Kidney (tissue), 22 donors: ENCODE measurements at places on chromosomes 2 and 18.
A peak's percentile ranks its signal among the peaks of the same experiment; 100 is the strongest.

- no peak for DNase-seq
These were observed 157.8 kb upstream of the TNP1 start for GRCh38 chr2:217017456-217018252.

- no peak for DNase-seq
These were observed 33.2 kb downstream of the MYO5B start for GRCh38 chr18:50161597-50162205.

GRCh38 chr2:210660751-210661150 is 104.4 kb downstream of the CPS1 start:
- no peak for DNase-seq

GRCh38 chr2:215896921-215897320 is 116.4 kb downstream of the MREG start:
- no peak for DNase-seq

GRCh38 chr2:174330945-174331594 is 3.7 kb upstream of the SP9 start:
- no peak for DNase-seq

- no peak for DNase-seq
These were observed 479 bp downstream of the RNMT start for GRCh38 chr18:13726972-13727331.

DNA sequence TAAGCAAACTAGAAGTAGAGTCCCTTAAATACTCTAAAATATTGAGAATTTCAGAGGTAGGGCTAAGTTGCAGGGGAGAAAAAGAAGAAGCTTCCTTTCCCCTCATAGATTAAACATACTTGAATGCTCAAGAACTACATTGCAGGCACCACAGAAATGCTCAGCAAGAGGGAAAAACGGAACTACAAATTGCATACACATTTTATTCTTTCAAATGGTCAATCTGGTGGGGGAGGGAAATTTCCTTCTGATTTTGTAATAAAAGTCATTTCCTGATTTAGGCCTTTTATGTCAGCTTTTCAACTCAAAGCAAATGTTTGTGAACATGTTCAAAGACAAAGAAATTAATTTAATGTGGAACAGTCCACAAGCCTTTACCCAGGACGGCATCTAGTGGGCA is 33.0 kb downstream of the FARSB start:
- DNase-seq, result no peak

- no peak for DNase-seq
These were observed 112.0 kb downstream of the ZBTB7C start for GRCh38 chr18:48297139-48297538.

DNA sequence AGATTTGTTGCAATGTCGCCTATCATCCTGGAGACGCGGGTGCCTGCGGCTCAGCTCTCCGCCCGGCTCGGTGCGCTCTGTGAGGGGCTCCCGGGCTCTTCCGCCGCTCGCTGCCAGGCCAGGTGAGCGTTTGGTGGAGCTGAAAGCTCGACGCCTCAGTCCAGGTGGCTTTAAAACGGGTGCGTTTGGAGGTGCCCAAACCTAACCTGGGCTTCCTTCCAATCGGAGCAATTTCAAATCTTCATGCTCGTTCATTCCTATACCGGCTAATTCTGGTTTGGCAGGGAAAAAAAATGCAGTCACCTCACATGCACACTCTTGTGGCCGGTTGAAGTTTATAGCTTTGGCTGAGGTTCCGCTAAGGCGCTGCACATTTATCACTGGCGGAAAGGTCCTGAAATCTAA is at the start of gene SLC16A14:
SLC16A14 (minus strand) TSS at position 274 of the 405 bp plus-strand sequence. CDS start 9,572 bp downstream, outside the sequence.
- DNase-seq, result peak; percentile 56

- DNase-seq, result no peak
These were observed 422.1 kb upstream of the HNRNPA3 start for GRCh38 chr2:176790468-176790867.

DNA sequence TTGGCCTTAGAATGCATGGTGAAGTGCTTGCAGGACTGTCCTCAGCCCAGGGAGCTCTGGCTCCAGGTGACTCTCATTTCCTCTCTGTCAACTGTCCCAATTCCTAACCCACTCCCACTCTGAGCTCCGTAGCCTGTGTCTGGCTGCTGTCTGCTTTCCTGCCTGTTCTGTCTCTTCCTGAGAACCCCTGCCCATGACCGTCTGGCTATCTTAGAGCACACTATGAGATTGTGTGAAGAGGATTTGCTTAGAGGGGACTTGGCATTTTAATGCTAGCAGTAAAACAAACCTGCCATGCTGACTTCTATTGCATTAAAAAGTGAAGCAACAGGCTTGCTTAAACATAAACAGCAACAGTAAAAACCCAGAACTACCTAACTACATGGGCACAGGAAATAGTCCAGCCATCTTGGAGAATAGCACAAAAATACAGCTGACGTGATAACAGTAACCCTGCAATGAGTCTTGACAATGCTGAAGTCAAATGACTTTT is 234.7 kb downstream of the PRKCE start:
- DNase-seq, result no peak

- no peak for DNase-seq
These were observed 134.8 kb downstream of the SLC8A1 start for GRCh38 chr2:40317046-40317445.

DNA sequence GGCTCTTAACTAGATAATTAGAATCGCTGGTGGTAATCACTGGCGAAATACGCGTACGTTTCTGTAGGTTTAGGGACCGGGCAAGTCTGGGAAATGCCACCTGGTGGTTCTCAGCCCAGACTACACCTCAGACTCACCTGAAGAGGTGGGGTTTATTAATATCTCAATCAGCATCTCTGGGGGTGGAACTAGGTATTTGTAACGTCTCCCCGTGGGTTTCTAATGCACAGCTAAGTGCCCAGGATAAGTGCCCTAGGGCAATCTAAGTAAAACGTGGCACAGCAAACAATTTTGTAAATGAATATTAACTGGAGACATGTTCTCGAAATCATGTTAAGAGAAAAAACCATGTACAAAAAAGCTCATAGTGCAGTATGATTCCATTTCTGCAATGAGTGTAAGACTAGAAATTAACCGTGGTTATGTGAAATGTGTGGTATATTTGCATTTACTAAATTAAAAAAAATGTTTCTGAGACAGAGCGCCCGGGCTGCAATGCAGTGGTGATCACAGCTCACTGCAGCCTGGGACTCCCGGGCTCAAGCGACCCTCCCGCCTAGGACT is 760 bp upstream of the CNOT11 start:
- peak; percentile 73 for DNase-seq

GRCh38 chr2:235170536-235171521 is 219.0 kb downstream of the SH3BP4 start:
- DNase-seq, result peak; percentile 61

GRCh38 chr2:225735844-225736243 is 336.3 kb downstream of the NYAP2 start:
- DNase-seq, result no peak

- no peak for DNase-seq
These were observed 11.5 kb downstream of the VPS4B start for GRCh38 chr18:63410792-63411191.

DNA sequence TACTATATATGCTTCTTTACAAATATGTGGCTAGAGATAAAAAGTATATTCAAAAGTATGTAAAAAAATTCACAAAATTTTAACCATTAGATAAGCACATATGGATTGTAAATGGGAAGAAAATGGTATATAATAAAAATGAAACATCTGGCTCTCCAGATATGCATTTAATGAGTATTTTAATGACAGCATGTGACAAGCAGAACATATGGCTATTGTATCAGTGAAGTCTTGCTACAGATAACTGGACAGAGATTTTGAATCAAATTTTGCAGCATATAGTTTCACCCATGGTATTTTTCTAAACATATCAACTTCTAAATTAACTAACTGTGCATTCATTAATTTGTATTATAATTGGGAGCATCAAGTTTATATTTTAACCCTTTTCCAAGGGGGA is 5.0 kb upstream of the ABCA12 start:
- DNase-seq, result no peak

- no peak for DNase-seq
These were observed 157.5 kb downstream of the TNS1 start for GRCh38 chr2:217845301-217845700.

DNA sequence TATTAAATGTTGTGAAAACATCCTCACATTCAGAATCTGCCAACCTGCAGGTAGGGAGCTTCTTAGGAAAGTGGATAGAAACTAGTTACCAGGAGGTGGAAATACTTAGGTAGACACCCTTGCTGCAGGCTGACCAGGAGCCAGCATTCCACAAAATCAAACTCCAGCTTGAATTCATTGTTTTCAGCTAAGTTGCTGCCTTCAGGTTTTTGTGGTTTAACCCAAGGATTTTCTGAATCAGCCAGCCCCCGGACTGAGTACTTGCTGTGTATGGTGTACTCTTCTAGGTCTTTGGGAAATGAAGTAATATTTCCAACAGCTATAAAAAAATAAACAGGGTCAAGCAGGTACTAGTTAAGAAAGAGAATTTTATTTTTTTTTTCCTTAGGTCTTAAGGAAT is 192.1 kb upstream of the CHST9 start:
- no peak for DNase-seq

GRCh38 chr2:176110415-176111308 is 3.6 kb downstream of the HOXD11 start:
- DNase-seq, result peak; percentile 61

DNA sequence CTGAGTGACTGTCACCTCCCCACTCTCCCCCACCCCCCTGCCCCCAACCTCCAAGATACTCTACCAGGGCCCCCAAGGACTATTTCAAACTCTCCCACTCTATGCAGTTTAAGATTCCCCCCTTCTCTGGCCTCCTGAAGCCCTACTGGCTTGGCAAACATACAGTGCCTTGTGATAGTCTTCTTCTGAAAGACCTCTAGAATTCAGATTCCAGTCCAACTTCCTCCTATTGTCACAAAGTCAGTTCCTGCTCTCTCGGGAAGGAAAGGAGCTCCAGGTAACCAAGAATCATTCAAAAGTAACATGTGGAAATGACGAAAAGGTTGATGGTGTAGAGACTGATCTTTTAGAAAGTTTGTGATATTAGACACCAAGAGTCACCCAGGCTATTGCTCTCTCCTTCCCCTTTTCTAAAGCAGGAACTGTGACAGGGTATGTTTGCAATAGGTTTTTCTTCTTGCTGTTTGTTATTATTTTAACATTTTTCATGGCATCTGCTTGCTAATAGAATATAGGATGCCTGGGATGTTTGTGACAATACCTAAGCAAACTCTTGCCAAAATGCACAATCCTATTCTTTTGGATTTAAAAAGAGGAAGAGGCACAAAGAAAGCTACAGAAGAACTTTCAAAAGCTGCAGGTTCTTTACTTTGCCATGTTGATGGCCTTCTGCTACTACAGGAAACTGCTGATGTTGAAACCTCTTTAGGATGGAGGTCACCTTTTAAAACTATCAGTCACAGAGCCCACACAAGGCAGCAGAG is 93.5 kb upstream of the MGAT4A start:
- no peak for DNase-seq

DNA sequence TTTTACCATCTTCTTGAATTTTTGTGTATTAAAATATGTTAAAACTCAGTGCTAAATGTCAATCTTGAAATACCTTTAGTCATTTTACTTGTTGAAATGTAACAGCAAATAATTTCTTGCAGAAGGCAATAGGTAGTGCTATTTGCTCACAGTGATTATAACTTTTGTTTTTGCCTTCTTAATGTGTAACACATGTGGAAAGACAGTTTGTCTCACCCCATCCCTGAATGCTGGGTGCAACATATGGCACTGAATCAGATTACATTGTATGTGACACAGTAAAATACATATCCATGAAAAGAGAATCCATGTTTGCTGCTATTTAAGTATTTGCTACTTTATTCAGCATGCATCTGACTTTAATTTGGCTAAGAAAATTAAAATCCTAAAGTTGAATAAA is 35.3 kb downstream of the FRZB start:
- DNase-seq, result no peak

DNA sequence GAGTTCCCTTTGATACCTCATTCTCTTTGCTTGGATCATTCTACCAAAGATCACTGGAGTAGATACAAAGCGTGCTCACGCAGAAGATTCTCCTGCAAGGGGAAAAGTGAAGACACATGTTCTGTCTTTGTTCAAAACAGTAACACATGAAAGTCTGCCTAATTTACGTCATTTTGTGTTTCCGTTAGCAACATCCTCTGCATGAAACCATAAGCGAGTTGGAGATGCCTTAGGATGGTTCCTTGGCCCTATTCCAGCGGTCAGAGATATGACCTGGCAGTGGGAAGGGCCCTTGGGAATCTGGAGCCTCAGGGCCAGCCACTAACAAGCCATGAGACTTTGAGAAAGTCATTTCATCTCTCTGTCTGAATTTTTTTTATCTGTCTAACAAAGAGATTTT is 180.9 kb upstream of the TWIST2 start:
- no peak for DNase-seq

- DNase-seq, result peak; percentile 76
These were observed 560 bp upstream of the DUSP2 start for GRCh38 chr2:96145848-96146152.

DNA sequence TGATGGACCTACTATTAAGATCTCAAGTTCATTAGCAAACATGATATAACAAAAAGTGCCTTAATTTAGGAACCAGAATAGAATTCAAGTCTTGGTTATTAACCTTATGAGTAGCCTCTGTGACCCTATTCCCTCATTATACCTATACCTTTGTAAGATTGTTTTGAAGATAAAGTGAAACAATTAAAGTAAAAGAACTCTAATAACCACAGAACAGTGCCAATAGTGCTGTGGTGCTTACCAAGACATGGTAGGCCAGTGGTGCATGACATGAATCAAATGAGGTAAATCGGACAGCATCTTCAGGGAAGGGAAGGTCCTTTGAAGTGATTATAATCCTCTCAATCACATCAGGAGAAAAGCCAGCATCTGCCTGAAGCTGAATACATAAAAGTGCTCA is 36.4 kb downstream of the METTL4 start:
- DNase-seq, result no peak

DNA sequence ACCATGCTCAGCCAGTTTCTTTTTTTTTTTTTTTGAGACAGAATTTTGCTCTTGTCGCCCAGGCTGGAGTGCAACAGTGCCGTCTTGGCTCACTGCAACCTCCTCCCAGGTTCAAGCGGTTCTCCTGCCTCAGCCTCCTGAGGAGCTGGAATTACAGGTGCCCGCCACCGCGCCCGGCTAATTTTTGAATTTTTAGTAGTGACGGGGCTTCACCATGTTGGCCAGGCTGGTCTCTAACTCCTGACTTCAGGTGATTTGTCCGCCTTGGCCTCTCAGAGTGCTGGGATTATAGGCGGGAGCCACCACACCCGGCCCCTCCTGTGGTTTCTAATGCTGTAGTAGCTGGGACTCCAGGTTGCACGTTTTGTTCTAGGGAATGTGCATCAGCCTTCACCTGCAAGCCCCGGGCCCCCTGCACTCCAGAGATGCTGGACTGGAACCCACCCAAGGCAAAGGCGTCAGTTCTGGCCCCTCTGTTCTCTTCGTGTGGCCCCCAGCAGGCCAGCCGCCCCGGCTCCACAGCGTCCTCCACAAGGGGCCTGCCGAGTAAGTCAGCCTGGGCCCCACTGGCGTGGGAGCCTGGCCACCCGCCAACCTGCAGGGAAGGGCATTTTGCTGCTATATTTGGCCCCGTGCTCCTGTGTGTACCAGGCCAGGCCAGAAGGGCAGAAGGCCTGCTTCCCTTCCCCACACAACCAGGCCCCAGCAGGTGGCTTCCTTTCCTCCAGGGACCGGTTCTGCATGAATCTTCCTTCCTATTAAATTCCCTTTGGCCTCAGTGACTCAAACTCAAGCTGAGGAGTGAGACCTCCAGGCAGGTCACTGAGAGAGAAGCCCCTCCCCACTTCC is 25.7 kb upstream of the B3GNT7 start:
- DNase-seq, result no peak

GRCh38 chr2:235592836-235593235 is 99.0 kb downstream of the AGAP1 start:
- DNase-seq, result no peak

GRCh38 chr2:216698895-216699294 is 3.5 kb upstream of the IGFBP5 start:
- DNase-seq, result peak; percentile 80

GRCh38 chr2:163800951-163801381 is 65.2 kb upstream of the FIGN start:
- DNase-seq, result peak; percentile 71
